ENCODE measurements at places on chromosomes 2 and 18.

DNA sequence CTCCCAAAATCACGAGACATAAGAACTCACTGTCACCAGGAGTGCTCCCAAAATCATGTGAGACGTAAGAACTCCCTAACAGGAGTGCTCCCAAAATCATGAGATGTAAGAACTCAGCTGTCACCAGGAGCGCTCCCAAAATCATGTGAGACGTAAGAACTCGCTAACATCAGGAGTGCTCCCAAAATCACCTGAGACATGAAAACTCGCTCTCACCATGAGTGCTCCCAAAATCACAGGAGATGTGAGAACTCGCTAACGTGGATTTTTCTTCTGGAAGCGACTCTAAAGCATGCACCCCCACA, 53.1 kb downstream of the CTDP1 start:
- DNase-seq: no peak

GRCh38 chr2:9260464-9260918, 53.9 kb downstream of the ASAP2 start:
- DNase-seq: no peak

DNA sequence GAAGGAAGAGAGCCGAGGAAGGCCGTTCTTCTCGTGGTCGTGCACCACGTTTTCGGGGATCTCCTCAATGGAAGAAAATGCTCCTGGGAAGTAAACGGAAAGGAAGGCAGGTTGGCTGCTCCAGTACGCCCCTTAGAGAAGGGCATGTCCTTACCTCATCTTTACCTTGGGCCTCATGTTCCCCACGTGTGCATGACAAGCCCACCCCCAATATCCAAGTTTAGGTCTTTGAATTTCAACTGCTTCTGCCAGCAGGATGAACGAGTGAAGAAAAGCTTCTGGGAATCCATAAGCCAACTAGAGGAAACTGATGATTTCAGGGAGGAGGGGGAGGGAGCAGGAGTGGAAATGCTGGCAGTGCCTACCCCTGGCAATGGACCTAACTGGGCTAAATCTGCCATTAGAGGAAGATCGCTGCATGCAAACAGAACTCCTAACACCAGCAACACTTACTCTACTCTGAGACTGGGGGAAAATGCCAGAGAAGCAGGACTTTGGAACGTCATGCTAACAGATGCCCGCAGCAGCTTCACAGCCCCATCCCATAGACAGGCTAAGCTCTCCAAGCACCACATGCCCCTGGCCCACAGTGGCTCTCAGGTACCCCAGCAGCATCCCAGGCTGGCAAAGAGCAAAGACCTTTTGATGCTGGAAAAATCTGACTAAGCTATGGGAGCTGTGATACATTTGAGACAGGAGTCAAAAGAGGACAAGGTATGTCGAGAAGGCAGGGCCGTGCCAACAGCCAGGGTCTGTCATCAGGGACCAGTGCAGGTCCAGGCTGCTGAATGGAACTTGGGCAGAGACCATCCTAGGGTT, 21.7 kb downstream of the CHST10 start:
- DNase-seq: no peak

DNA sequence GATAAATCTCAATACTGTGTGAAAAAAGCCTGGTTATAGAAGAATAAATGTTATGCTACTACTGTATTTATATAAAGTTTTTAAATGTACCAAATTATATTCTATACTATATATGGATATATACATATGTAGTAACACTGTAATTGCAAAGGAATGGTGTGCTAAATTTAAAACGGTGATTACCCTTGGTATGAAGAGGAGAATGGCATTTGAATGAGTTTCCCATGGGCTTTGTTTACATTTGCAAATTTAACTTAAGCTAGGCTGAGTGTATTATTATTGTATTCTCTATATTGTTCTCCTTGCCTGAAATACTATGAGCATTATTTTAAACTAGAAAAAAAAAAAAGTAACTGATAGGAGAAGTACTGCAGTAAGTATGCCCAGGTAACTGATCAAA, 4.7 kb upstream of the SP3 start:
- DNase-seq: no peak

GRCh38 chr2:66202586-66202985, 232.3 kb upstream of the MEIS1 start:
- DNase-seq: no peak

- no peak for DNase-seq
Observed at GRCh38 chr2:73611193-73611592, 31.0 kb downstream of the NAT8 start.

GRCh38 chr2:157782057-157782845, 93.9 kb downstream of the ACVR1 start:
- no peak for DNase-seq

DNA sequence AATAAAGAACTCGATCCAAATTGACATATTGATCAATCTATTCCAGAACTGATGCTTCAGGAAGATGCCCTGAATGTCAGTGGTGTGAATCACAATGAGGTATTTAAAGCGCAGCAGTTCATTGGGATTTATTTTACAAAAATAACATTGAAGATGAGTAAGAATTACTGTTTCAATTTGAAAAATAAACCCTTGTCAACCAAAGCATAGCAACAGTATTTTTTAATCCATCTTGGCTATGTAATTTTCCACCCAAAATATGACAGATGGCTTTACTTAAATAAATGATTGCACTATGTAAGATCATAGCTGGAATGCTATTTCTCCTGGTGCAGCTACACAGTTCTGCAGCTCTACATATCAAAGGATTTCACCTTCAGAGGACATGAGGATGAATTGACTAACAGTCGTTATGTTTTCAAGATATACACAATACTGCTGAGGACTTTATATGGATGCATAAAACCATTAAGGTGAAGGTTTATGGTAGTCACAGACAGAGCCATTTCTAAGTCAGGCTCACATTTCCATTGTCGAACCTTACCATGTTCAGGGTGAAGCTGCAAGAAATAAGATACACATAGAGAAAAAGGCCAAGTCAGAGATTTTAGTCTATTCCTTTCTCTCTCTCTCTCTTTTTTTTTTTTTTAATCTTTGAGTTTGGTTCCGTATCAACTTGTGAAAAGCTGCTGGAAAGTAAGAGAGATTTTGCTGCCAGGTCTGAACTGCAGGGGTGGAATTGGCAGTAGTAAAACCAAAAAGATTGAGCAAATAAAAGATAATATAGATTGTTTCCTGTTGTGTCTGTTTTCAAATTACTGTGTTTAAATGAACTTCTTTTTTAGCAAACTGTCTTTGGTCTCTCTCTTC, 398.0 kb upstream of the CDH20 start:
- DNase-seq: no peak

DNA sequence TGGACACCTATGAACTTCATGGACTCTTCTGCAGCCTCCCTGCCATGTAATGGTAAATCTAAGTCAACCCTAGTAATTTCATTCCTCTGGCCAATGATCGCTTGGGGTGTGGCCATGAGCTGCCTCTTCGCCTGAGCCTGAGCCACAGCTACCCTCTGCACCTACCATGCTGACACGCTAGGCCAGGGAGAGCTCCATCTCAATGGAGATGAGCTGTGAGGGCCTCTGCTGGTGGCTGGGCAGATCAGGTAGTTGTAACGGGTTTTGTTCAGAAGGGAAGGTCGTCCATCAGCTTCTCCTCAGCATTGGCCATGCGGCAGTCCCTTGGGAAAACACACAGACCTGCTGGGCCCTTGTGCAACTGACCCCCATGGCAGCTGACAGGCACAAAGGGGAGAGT, 24.4 kb downstream of the MPHOSPH10 start:
- DNase-seq: peak; percentile 87

GRCh38 chr2:105403241-105403782, 4.5 kb upstream of the FHL2 start:
- no peak for DNase-seq

DNA sequence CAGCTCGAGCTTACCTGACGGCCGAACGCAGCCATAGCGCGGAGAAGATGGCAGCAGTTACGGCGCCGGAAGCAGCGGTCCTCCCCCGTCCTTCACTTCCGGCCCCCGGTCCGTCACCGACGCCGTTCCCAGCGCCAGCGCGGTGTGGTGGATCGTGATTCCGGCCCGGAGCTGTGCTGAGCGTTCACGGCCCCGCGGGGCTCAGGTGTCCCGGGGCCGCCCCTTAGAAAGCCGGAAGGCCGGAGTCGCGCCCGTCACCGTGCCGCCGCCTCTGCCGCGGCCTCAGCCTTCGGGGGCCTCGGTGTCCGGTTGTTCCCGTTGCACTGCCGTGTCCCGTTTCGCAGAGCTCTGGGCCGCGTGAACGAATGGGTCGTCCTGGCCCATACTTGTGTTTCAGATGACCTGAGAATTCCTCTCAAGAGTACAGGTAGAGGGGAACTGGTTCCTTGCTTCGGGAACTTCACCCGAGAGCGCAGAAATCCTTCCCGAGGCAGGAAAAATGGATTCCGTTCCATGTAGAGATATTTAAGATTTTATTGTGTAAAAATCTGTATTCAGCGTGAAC, at the start of gene MTERF4:
Gene MTERF4, minus strand, starts transcription at position 49 of the 565 bp plus-strand sequence. Its CDS starts 14 bp downstream, at position 35.
- peak; percentile 94 for DNase-seq

DNA sequence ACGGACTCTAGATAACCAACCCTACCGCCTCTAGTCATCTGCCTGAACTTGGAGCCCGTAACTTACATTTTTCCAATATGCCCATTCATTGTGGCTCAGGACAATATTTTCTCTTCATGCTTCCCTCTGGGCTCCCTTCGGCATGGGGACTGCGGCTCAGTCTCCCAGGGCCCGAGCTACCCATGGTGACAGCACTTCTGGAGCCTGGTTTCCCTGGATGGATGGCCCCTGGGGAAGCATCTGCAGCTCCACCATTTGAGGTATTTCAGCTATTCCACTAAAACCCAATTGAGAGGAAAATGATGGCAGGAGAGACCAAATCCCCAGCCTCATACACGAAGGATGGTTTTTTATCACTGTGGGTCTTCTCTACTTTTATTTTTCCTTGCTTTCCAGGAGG, 74.3 kb downstream of the KIF5C start:
- DNase-seq: no peak

DNA sequence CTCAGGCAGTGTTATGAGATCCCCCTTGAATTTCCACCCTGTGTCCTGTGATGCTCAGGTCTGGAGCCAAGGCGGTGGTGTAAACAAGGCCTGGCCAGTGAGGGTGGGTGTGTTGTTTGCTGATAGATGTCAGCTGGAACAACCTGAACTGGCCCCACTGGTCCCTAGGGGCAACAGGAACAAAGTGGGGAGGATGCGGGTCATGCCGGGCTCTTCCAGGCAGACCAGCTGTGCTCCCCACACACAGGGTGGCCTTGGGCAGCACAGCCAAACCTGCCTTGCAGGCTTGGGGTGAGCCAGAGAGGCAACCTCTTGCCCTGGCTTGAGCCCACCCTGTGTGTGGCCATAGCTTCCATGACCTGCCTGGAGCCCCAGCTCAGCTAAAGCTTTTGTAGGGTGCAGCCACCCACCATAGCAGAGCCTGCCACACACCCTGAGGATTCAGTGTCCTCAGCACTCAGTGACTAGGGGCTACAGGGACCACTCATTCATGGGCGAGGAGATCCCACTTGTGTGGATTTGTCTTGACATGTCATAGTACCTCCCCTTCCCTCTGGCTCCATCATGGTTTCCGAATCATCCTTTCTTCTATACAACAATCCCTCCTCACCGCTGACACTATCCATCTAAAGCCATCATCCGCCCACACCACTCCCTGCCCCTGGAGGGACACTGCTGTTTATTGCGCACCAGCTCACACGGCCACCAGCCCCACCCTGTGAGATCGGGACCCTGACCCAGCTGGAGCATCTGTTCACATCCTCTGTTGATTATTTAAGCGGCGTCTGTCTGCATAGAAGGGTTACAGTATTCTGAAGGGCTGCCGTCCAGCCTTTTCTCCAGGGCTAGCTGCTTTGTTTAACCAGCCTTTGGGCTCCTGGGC, 268.8 kb downstream of the CYP26B1 start:
- no peak for DNase-seq

- DNase-seq: no peak
Observed at GRCh38 chr18:55763298-55763697, 175.3 kb upstream of the TCF4 start.

DNA sequence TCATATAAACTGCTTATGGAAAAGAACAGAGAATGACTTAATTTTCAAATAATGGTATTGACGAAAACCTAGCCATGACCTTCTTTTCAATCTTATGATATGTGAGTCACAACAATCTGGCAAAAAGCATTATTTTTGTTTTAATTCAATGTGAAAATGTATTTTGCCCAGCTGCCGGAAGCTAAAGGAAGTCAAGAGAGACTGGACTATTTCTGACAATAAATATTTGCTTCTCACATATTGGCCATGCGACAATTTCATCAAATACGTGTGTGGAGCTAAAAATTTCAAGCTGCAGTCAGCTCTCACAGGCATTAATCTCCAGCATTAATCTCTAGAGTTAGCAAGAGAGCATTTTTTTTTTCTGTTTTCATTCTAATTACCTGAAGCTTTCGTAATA, 881.0 kb downstream of the CPS1 start:
- no peak for DNase-seq

GRCh38 chr2:85694052-85695025, at the start of gene GNLY:
TSS of gene GNLY (plus strand) at chr2:85694358. CDS start at chr2:85694419, 61 bp downstream.
- no peak for DNase-seq

- no peak for DNase-seq
Observed at GRCh38 chr2:97747285-97747684, 33.9 kb downstream of the ZAP70 start.

GRCh38 chr2:29528891-29529520, 392.4 kb downstream of the ALK start:
- no peak for DNase-seq

All from endodermal cell (in vitro differentiated cells).